Left hindlimb (tissue), 1 donor: ENCODE measurements at places on chromosomes 6 and 20.

GRCh38 chr6:54291738-54292137 lies 16.5 kb upstream of the TINAG start:
- DNase-seq = no peak

DNA sequence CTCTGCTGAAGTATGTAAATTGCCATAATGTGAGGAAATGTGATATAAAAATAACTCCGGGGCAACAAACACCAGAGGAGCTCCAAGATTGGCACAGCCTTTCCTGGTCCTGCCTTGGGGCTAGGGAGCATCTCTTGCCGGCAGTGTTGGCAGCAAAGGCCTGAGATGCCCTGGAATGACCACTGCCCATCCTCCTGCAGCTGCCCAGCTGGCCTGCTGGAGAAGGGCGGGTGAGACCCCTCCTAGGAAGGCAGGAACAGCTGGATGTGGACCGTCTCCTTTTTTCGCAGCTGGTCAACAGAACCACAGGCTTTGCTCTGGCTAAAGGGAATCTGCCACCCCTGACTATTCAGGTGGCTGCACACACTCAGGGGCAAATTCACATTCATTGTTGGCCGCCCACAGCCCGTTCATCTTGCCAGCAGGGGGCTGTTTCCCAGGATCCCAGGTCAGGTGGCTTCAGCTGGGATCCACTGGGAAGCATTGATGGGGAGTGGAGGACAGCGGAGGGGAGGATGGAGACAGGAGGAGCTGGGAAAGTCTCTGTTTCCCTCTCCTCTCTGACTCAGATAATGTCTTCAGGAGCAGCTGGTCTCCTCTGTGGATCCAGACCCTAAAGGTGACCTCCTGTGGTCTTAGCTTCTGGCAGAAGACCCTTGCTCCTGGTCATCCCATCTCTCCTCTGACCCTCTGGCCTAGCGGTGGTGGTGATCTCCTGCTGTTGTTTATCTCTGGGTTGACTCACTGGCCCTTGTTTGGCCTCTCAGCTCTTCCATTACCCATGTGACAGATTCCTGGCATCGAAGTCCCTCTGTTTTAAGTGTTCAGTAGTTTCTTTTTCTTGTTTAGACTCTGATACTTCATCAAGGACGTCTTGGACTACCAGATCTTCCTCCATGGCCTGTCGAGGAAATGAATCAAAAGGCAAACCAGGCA lies 336.7 kb downstream of the DHX35 start:
- DNase-seq = no peak

DNA sequence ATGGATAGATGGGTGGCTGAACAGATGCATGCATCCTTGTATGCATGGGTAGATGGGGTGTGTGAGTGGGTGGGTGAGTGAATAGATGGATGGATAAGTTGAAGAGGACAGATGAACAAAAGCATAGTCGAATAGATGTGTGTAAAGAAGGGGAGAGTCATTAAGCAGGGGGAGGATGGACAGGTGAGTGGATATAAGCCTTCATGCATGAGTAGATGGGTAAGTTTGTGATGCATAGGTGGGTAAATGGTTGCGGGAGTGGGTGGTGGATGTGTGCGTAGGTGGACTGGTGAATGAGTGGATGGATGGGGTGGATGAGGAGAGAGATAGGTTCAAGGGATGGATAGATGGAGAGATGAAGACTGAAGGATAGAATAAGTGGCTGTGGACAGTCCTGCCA lies 29.6 kb downstream of the HLA-DPB1 start:
- no peak for DNase-seq

DNA sequence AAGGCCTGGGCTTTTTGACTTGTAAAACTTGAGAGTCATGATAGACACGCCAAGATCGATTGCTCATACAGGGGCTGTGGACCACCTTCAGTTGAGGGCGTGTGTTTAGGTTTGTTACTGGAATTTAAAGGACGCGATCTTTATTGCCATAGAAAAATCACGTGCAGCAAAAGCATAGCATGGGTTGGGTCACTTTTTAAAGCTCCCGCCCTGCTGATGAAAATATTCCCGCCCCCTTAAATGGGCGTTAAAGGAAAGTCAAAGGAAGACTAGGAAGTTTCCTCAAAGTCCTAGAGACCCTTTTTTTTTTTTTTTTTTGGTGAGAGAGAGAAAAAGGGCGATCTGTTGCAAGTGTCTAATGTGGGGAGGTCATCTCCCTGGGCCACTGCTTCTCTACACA lies 23.1 kb downstream of the TFAP2A start:
- DNase-seq = no peak

DNA sequence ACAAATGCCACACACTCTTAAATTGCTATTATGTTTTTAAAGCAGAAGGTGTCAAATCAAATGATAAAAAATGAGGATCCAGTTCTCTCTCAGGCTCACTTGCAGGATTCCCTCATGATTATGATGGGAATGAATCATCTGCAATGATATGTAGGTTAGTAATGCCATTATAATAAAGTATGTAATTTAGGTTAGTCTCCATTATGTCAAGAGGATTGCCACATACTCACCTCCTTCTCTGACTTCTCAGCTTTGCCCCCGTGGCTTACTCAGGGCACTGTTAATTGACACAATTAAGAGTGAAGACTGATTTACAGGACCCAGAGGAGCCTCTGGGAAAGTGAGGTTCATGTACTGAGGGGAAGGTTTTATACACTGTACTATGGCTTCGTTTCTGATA lies 591.7 kb upstream of the NRSN1 start:
- no peak for DNase-seq

- no peak for DNase-seq
Observed at GRCh38 chr6:50236164-50236563, 186.4 kb upstream of the DEFB112 start.

DNA sequence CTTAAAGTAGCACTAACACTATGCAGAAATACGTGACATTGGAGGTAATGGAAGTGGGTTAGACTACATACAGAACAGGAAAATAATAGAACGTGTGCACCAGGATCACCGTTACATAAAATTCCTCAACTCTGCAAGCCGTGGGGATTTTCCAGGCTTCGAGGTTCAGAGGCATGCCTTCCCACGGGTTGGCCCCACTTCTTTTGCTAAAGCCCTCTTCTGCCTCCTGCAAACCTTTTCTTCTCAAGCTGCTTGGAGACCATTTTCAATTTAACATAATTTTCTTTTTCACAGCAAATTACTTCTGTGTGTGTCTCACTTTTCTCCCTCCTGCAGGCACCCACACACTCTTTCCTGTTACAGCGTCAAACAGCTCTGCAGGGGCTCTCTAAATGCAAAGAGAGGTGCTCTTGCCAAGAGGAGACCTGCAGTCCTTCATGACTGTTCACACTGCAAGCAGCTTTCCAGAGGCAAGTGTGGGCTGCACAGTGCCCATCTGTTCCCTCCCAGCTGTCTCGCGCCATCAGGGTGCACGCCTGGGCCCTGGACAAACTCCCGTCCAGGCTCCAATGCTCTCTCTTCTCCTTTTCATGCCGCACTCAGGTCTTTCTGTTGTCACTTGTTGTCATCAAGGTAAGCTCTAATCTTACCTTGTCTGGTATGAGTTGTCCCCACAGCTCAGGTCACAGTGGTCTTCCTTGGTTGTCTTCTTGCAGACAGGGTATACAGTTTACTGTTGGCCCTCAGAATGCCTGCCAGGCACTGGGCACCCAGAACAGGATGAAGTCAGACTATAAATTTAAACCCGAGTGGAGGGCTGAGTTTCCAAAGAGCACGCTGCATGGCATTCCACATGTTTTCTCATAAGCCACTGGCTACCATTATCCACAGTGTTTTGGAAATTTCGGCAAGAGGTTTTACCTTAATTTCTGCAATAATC lies 164.8 kb upstream of the GGTLC1 start:
- DNase-seq = no peak

- DNase-seq = no peak
Observed at GRCh38 chr6:14502551-14502950, 385.0 kb downstream of the CD83 start.

- DNase-seq = no peak
Observed at GRCh38 chr6:161947371-161947770, 673.5 kb upstream of the AGPAT4 start.

GRCh38 chr6:137970368-137970767 lies 103.3 kb downstream of the TNFAIP3 start:
- DNase-seq = no peak

GRCh38 chr6:169841907-169842606 lies 90.6 kb downstream of the ERMARD start:
- DNase-seq = no peak

- DNase-seq = no peak
Observed at GRCh38 chr20:42474646-42475045, 715.1 kb downstream of the PTPRT start.

GRCh38 chr6:35063701-35064280 lies 77.3 kb downstream of the TCP11 start:
- DNase-seq = no peak

DNA sequence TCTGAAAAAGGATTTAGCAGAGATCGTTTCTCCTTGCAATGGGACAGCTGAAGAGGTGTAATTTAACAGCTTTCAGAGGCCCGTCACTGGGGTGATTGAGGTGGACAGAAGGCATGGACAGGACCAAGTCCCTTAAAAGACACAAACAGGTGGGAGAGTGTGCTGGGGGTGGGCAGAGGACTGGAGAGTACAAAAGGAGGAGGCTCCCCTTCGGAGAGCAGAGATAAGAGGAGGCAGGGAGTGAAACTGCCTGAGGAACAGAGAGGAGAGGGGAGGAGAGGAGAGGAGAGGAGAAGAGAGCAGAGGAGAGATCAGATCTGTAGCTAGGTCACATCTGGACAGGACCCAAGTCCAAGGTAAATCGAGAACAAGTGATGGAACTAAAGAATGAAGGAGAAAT lies 48.6 kb upstream of the PKHD1 start:
- peak; percentile 40 for DNase-seq

- DNase-seq = no peak
Observed at GRCh38 chr20:57593134-57593886, 26.9 kb downstream of the ZBP1 start.

GRCh38 chr20:57205606-57206219 lies 60.7 kb downstream of the BMP7 start:
- no peak for DNase-seq

- DNase-seq = peak; percentile 76
Observed at GRCh38 chr6:45422503-45423110, 44.9 kb upstream of the SUPT3H start.

DNA sequence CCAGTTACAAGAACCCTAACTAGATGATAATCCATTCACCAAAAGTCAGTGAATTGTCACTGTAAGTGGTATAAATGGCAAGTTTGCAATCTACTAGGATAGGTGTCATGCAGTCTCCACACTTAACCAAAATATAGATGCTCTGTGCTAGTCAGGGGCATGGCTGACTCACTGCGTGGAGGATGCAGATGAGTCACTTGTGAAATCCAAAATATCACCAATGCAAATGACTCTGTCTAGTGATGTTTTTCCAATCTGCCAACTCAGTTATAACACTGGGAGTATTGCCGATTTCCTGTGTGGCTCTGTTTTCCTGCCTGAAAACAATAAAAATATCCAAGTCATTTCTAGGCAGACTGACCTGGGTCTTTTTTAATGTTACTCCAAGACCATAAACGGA lies 47.8 kb upstream of the NRSN1 start:
- no peak for DNase-seq

DNA sequence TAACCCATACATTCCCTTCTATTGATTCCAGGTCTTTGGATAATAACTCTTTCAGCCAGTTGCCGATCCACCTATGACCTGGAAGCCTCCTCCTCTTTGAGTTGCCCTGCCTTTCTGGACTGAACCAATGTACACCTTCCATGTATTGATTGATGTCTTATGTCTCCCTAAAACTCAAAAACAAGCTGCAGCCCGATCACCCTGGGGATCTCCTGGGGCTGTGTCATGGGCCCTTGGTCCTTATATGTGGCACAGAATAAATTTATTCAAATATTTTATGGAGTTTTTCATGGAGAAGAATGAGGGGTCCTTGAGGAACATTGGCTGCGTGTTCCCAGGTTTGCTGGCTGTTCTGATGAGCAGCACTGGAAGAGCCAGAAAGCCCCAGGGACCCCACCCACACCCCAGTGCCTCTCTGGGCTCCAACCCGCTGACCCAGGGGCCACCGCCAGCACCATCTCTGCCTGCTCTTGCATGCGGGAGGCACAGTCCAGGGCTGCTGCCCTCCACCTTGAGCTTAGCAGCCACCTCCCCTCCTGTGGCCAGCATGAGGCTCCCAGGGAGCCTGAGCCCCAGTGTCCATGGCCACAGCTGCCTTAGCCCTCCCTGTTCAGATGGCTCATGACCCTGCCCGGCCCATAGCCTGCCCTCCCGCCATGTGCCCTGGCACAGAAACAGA lies 36.5 kb upstream of the CST7 start:
- DNase-seq = no peak

- no peak for DNase-seq
Observed at GRCh38 chr6:14270925-14271788, 153.6 kb downstream of the CD83 start.

DNA sequence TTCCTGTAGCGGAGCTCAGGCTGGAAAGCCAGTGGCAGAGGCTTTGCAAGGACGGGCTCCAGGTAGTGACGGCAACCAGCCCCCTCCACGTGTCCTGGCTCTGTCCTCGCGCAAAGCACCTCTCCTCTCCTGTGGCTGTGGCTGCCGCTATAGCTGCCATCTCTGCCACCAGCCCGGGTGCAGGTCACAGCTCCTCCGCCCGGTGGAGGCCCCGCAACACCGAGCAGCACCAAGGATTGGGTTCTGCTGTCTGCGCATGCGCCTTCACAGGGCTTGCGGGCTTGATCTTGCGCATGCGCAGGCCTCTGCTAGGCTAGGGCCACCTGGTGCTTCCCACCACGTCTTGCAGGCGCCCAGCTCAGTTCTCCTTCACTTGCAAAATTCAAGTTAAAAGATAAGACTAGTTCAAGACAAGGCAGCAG lies 625.4 kb downstream of the QKI start:
- no peak for DNase-seq

DNA sequence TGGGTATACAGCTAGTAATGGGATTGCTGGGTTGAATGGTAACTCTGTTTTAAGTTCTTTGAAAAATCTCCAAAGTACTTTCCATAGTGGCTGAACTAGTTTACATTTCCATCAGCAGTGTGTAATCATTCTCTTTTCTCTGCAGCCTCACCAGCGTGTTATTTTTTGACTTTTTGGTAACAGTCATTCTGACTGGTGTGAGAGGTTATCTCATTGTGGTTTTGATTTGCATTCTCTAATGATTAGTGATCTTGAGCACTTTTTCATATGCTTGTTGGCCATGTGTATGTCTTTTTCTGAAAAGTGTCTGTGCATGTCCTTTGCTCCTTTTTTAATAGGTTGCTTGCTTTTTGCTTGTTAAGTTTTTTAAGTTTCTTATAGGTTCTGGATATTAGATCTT lies 194.2 kb upstream of the PHACTR1 start:
- no peak for DNase-seq
